ENCODE measurements at places on chromosomes 1 and 21.

- no peak for DNase-seq
These were observed 59.6 kb upstream of the HP1BP3 start for GRCh38 chr1:20846461-20847374.

DNA sequence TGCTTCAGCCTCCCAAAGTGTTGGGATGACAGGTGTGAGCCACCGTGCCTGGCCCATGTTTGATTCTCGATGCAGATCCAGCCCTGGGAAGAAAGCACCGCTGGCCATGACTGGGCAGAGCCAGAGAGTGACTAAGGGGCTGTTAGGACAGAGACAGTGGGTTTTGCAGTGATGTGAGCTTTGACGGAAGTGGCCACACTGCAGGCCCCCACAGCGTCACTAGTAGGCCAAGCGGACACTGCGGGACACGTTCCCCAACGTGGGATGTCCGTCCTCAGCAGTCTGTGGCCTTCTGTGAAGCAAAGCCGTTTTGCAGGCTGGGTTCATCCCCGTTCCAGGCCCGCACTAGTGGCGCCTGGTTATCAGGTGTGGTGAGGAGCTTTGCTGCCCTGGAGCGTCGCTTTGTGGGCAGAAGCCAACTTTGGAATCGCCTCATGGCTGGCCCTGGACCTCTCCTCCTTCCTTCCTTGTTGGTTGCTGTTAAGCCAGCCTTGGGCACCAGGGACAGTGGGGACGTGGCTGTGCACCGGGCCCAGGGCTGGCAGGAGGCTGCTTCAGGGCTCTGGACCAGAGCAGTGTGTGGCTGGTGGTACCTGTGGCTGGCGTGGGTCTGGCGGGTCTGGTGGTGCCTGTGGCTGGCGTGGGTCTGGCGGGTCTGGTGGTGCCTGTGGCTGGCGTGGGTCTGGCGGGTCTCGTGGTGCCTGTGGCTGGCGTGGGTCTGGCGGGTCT is 41.2 kb downstream of the SKI start:
- no peak for DNase-seq

GRCh38 chr21:32256873-32257620 is 21.8 kb downstream of the MIS18A start:
- peak; percentile 74 for DNase-seq

GRCh38 chr1:28813931-28814465 is 2.0 kb downstream of the OPRD1 start:
- no peak for DNase-seq

DNA sequence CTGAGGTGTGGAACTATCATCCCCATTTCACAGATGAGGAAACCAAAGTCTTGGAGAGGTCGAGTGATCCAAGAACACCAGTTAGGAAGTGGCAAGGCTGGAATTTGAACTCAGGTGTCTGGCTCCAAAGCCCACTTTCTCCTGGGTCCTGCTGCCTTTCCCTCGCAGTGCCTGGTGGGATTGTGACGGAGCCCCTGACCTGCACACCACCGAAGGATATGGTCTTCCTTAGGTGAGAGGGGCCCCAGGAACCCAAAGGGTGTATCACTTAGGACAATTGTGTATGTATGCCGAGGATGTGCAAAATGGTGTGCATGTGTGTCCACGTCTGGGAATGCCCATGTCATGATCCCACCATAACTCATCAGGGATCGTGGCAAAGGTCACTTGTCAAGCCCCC is 392.7 kb downstream of the MATN1 start:
- DNase-seq = no peak

- peak; percentile 45 for DNase-seq
These were observed 14.2 kb downstream of the RIMS3 start for GRCh38 chr1:40651138-40651857.

DNA sequence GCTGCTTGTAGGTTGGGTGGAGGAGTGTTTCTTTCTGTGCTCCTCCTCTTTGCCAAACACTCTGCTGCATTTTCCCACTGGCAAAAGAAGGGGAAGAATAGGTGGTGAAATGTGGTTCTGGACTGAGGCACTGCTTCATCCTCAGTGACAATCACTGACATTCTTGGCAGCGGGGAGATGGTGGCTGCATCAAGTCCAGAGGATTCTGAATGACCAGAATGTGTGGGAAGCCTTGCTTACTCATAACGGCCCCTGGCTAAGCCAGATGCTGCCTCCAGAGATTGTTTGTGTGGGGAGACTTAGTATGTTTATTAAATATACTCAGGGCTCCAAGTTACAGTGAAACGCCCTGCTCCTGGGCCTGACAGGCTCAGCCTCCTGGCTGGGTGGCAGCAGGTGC is 160.3 kb downstream of the CACNA1E start:
- no peak for DNase-seq

DNA sequence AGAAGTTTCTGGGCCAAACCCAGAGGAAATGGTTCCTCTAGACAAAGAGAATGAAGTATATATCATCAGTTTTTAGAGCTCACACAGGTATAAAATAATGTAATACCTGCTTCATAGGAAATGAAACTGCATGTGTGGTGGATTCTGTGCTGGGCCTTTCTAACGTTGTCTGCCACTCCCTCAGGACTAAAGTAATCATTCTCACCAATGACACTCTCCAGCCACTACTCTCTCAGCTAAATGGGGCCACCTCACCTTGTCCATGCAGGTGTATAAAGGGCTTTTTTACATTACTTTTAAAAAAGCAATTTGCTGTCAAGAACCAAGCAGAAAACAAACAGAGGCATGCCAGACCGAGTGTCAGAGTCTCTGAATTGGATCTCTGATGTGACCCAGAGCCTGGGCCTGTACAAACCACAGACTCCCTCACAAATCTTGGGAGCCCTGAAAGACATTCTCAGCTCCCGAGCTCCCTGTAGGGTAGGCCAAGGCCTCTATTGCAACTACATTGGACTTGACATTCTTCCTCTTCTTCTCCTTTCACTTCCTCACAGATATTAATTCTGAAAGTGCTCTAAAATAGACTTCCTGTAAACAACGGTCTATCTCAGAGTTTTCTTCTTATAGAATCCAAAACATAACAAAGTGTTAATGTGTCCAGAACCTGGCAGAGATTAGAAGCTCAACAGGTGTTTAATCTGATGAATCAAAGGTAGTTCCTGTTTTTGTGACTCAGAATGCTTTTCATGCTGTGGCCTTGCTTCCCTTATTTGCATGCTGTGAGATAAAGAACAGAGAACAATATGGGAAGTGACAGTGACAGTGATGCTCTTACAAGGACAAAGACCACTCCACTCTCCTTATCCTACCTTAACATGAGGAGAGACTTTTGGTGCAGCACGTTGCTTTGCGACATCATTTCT is 8.6 kb downstream of the AIM2 start:
- DNase-seq = no peak

DNA sequence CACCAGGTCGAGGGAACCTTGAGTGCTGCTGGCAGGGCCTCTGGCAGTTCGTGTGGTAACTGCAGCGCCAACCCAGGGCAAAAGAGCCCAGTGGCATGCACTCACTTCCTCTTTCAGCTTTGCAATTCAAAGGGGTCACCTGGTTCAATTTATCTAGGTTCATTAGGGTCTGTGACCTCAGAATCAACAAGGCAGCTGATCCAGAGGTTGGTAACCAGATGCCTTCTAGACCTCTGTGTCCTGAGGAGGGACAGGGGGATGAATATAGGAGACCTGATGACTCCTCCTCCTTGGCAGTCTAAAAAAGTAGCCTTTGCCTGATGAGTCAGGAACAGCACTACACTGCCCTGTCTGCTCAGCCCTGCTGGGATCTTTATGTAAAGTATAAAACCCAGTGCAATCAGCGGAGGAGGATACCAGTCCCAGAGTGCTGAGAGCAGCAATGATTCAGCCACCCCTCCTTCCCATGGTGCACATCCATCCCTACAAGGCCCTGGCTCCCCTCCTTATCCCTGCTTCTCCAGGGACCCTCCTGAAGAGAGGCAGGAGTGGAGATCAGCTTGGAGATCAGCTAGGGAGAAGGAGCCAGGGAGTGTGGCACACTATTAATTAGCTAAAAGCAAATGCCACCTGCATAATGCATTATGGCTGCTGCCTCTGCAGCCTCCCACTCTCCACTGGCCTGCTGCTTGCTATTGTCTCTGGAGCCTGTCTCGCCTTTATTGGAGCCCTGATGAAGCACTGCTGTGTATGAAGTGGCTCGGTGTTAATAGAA is 11.2 kb upstream of the FMOD start:
- no peak for DNase-seq

DNA sequence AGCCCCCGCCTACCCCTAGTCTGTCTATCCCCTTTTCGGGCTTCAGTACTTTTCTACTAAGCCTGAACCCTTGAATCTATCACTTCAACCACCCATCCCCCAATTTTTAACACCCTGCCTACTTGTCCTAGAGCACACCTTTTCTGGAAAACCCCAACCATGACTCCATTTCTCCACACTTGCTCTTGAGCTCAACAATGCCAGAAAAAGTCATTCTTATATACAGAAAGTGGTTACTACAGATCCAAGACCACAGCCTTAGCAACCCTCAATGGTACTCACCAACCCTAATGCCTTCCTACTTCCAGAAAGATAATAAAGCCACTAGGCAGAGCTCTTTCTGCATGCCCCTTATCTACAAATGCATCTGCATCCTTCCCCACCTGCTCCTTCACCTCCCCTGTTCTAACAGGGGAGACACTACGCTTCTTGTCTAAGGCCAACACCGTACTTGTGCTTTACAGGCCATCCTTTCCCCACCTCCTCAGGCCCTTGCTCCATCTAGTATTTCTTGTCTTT is 41.2 kb downstream of the DMAP1 start:
- no peak for DNase-seq

GRCh38 chr1:63124666-63125191 is 197.6 kb upstream of the FOXD3 start:
- no peak for DNase-seq

DNA sequence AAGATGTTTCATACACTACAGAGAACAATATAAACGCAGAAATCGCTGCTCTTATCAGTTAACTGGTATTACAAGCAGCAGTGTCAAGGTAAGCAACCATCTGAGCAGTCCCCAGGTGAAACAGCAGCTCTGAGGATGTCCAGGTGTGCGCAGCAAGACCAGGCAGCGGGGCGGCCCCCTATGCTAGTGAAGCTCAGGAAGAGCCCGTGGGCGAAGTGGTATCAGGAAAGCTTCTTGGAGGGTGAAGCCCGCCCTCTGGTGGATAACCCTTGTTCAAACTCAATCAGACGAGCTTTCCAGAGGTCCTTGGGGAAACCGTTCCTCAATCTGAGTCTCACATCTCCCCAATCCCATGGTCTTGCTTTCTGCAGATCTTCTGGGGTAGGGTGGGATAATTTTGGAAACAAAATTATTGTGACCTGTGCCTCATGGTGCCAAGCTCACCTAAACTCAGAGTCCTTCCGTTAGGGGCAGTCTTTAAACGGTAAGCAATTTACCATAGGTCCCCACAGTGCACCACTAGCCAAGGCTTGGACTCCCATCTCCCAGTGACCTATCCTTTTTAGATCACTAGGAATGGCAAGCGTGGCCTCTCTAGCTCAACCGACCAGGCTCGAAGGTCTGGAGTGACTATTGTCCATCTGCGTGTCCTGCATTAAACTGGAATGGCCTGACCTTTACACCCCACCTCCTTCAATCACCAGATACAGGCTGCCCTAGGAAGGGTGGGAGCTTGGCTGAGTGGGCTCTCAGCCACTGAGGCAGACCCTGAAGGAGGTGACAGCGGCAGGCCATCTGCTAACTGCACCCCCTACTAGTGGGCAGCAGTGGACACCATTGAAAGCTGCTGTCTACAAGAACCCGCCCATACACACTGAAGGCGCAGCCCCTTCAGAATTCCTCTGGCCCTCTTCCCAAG is 13.6 kb upstream of the FAM110D start:
- peak; percentile 81 for DNase-seq

DNA sequence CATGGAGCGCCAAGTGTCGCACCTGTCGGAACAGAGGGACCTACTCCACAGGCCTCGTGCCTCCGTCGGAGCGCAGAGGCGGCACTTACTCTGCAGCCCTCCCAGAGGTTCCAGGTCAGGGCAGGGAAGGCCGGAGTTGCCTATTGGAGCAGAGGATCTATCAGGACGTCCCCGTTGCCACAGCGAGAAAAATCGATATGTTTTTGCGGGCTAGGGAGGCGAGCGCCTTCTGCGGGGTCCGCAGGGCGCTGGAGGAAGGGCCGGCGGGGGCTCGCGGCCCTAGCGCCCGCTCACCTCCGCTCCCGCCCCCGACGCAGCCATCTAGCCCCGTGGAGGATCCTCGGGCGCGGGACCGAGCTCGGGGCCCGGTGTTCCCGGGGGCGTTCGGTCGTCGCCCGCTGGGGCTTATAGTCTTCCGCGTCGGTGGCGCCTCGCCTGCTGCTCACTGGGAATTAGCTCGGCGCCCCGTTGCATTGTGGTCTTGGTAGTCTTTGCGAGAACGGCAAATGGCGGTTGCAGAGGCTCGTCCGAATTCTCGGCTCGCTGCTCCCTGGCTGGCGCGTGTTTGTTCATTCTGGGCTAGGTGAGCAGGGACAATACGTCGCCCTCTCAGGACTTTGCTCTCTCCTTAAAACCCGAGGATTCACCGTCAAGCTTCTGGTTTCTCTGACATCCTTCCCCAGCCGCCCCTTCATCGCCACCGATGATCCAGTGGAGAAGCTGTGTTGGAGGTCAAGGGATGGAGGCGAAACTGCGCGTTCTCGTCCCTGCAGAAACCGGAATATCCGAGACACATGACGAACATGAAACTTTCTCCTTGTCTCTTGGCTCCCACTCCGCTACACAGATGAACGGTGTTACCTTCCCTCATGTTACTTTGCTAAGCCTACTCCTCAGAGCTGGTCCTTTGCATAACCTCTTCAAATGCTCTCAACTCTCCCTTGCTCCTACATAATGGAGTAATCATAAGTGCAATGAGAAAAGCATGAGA is at the start of gene JTB:
Gene JTB (minus strand): TSS at position 425 of the 991 bp plus-strand sequence. CDS start 422 bp downstream, at position 3.
- peak; percentile 94 for DNase-seq

GRCh38 chr1:64121766-64122385 is 81.5 kb upstream of the UBE2U start:
- no peak for DNase-seq

GRCh38 chr21:37226041-37226920 is 40.9 kb downstream of the VPS26C start:
- no peak for DNase-seq

DNA sequence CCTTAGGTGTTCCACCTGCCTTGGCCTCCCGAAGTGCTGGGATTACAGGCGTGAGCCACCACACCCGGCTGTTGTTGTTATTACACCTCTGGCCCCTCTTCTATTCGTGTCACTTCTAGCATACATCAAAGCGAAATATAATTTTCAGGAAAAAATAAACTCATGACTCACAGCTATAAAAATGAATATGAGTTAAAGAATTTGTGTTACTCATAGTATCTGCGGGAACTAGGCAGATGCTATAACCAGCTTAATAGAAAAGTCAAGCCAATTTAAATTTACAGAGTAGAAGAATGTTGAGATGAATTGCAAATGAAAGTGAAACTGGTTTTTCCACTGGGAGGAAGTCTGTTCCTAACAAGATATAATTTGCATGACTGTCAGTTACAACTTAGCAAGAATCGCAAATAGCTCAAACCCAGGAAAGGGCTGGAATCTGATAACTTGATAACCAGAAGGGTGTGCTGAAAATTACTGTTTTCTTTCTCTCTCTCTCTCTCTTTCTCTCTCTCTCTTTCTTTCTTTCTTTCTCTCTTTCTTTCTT is 11.2 kb downstream of the OR2W3 start:
- DNase-seq = no peak

- peak; percentile 80 for DNase-seq
These were observed 74.1 kb downstream of the CD46 start for GRCh38 chr1:207825719-207826556.

Data from left cardiac atrium (tissue), 4 donors.